Activated CD4-positive, alpha-beta T cell treated with anti-CD3 and anti-CD28 coated beads, Interleukin-2, amount 10 ng/mL, durations not matched to agents 24 days and 14 days (primary cell): ENCODE measurements at places on chromosomes 3 and 15.

DNA sequence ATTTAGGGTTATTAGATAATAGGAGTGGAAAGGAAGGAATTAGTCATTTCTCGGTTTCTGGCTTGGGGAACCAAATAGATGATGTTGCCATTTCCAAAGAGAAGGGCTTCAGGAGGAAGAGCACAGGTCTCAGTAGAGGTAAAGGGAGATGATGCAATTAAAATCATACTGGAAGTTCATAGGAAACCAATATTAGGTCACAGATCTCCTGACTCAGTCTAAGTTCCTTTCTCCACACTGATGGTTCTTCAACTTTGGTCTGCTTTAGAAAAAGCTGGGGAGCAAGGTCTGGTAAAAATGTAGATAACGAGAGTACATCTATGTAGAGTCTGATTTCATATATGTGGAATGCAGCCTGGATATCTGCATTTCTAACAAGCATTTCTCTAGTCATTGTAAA lies 130.9 kb downstream of the POLQ start:
- DNase-seq: no peak

- DNase-seq: no peak
Observed at GRCh38 chr3:23835802-23836201, 30.0 kb downstream of the UBE2E1 start.

DNA sequence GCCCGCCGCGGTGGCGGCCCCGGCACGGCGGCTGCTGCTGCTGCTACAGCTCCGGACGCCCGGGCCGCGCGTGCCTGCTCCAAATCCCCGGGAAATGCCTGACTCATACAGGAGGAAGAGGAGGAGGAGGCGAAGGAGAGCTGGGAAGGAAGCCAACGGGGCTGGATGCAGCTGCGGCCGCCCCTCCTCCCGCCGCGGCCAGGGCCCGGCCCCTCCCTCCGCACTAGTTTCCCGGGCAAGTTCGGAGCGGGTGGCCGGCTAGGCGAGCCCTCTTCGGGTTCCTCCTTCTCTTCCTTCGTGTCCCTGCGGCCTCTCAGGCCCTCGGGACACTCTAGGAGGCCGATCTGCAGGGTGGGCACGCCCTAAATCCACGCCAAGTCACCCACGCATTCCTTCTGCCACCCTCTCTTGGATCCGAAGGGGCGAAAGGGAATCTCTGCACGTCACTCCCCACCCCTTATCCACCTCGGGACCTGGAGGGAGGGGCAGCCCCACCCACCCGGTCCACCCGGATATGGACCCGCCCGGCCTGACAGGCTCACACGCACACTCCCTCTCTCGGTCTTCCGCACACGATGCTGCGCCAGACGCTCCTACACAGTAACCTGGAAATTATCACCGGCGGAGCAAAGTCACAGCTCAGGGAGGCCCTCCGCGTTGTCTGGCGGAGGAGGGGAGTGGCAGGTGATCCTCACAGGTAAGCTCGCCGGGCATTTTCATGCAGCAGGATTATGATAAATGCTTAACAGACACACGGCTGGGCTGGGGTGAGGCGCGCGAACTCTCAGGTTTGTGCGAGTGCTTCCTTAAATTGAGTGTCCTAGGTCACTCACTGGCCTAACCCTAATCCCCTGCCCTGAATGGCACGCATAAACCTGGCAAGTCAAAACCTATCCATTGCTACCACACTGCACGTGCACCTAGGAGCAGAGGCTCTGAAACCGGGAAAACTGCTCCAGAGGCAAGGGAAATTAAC lies at the start of the genes OSBPL10 and ZNF860:
Gene OSBPL10 (minus strand): TSS at position 57 of the 976 bp plus-strand sequence. CDS start 83 bp downstream, outside the sequence.
Gene ZNF860 (plus strand): TSS at position 545 of the 976 bp plus-strand sequence. CDS start 7,330 bp downstream, outside the sequence.
- peak; percentile 72 for DNase-seq

- no peak for DNase-seq
Observed at GRCh38 chr3:195709676-195710085, 11.1 kb upstream of the MUC20 start.

GRCh38 chr3:84318273-84318809 lies 640.4 kb upstream of the CADM2 start:
- DNase-seq: no peak

- DNase-seq: no peak
Observed at GRCh38 chr3:64157150-64158035, 67.9 kb downstream of the PRICKLE2 start.

DNA sequence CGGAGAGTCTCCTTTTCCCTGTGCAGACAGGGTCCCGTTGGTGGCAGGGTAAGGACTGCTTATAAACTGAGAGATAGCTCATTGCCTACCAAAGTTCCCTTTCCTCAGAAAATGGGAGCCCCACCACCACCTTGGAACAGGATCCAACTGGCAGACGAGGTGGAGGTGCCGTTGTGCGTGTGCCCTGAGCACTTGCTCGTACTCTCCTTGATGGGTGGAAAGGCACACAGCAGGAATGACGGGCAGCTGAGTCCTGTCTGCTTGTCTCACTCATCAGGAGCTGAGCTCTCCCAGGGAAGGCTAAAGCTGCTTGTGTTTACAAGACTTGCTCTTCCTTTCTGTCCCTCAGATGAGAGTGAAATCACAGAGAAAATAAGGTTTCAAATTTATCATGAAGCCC lies 60.7 kb downstream of the B3GNT5 start:
- DNase-seq: no peak

GRCh38 chr3:50233176-50233575 lies 2.8 kb upstream of the GNAI2 start:
- no peak for DNase-seq
